Calu3 (cell line): ENCODE measurements at places on chromosomes 11 and 22.
A peak's percentile ranks its signal among the peaks of the same experiment; 100 is the strongest.

- peak; percentile 96 for DNase-seq
These were observed at the start of gene MRPL40 for GRCh38 chr22:19432133-19432851. TSS of gene MRPL40 (plus strand) at chr22:19432545. CDS start at chr22:19432555, 10 bp downstream.

DNA sequence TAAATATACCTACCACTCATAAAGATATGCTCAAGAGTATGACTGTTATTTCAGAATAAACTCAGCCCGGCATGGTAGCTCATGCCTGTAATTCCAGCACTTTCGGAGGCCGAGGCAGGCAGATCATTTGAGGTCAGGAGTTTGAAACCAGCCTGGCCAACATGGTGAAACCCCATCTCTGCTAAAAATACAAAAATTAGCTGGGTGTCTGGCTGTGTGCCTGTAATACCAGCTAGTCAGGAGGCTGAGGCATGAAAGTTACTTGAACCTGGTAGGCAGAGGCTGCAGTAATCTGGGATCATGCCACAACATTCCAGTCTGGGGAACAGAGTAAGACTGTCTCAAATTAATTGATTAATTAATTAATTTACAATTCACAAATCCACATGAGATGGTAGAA is 208.2 kb upstream of the PDGFD start:
- no peak for DNase-seq

DNA sequence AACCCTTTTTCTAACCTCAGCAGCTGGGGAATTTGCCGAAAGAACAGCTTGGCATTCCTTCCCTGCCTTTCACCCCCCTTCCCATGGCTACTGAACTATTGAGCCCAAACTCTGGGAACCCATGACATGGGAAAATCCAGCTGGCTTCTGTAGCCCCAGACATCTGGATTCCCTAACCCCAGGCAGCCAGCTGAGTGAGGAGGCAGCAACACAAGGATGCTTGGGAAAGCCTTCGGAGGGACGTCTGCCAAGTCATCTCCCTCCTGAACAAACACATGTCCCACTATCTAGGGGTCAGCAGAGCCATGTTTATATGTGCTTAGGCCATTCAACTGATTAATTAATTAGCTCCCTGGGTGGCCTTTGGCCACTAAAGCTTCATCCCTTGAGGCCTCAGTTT is 21.6 kb downstream of the LRRC55 start:
- DNase-seq, result no peak

DNA sequence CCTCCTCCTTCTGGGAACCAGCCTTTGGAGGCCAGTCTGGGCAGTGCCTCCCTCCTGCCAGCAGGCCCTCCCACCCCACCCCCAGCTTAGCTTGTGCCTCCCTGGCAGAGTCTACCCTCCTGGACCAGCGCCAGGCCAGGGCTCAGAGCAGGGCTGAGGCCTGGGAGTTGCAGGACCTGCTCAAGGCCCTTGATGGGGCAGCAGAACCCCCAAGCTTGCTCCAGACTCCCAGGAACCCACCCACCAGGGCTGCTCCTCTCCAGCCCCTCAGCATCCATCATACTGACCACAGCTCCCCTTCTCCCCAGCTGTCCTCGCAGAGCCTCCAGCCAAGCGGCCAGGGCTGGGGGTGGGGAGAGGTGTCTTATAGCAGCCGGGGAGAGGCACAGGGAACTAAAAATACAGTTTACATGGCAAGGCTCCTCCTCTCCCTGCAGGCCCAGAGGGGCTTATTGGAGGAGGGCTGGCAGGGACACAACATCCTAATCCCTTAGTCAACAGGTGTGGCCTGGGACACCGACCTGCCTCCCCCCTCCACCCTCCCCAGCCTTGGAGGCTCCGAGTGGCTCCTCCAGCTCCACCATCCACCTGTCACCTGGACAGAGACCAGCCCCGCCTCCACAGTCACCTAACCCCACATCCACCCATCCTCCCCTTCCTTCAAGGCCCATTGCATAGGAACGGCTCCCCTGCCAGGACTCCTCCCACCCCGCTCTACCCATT is 5.2 kb upstream of the MB start:
- DNase-seq, result peak; percentile 62

DNA sequence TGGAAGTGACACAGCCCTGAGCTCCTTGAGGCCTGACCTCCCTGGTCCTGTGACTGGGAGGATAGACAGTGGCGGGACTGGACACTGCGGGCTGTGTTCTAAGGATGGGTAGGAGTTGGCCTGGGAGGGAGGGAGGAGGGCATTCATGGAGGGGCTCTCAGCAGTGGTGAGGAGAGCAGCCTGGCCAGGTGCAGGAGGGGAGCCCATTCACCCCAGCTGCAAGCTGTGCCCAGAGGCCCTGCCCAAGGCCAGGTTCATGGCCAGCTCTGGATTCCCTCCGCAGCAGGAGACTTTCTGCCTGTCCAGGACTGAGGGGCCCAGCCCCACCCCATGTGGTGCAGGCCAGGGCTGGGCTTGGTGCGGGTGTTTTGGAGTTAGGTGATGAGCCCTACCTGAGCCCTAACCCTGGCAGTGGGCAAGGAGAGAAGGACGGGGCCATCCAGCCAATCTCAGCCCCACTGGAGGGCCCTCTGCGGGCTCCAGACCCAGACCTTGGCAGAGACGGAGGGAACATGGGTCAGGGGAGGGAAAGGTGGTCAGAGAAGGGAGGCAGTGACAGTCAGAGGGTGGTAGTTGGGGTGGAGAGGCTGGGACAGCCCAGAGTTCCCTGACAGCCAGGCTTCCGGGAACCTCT is 26.8 kb downstream of the CACNA1I start:
- DNase-seq, result no peak
